ENCODE measurements at places on chromosomes 16 and 17. TPM values are rescaled to one million over a fixed set of nuclear protein-coding genes. Genes with fewer than 3 reads are reported as not detected.

The CNGB1 gene
- not detected for total RNA-seq

The DUSP14 gene
- 41.2 TPM for total RNA-seq

The SPNS3 gene
- total RNA-seq, result not detected

The MYOCD gene
- 0.80 TPM for total RNA-seq
